ENCODE measurements at places on chromosomes 12 and 14. TPM values are rescaled to one million over a fixed set of nuclear protein-coding genes. Genes with fewer than 3 reads are reported as not detected.

DNA sequence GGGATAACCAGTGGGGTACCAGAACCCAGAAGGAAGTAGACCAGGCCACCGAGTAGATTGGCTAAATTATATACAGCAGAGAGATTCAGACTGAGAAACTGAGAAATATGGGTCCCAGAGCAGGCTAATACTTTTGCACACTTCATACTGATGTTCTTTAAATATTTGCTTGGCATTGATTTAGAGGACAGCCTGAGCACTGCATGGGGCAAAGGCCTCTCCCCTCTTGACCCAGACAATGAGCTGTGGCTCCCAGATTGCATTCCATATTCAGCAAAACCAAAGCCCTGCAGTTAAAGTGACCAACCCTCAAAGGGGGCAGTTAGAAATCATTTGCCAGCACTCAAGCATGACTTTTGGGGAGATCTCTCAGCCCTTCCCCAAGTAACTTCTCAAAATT is 279.2 kb downstream of the SUDS3 start:
- DNase-seq: no peak

Gene HCAR2
- total RNA-seq: not detected

DNA sequence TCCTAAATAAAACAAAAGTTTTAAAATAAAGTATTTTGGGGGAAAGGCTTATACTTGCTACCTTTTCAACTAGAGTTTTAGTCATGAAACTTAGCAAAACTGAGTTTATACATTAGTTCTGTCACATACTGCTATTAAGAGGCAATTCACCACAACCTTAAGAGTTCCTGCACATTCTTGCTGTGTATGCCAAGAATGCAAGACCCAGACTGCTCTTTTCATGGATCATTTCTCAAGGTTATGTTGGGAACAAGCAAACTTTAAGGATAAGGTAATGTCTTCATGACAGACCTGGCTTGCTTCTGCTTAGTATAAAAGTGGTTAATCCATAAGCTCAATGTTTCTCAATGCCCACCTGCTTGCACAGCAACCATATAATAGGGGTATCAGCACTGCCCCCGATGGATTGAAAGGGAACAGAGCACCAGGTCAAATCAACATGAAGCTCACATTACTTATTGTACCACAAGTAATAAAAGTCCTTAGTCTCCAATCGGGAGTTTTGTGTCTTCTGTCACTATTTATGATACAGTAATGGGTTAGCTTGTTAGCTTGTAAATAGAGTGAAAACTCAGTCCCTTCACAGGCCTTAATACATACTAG is 67.6 kb downstream of the KIF21A start:
- no peak for DNase-seq

DNA sequence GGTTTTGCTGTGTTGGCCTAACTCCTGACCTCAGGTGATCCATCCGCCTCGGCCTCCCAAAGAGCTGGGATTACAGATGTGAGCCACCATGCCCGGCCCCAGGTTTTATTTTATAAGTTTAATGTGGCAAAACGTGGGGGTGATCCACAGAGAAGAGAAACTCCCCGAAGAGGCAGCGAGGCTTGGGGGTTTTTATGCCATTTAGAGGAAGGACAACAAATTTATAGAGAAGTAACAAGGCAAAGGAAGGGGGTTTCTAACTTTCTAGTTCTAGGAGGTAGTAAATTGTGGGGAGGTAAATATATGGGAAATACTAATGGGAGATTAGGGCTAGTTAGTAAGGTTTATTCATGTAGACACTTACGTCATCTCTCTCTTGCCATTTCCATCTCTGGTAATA is 17.2 kb upstream of the PHC1 start:
- DNase-seq: no peak

Gene LRRC43
- total RNA-seq: not detected

GRCh38 chr12:60394665-60395064 is 798.8 kb downstream of the SLC16A7 start:
- no peak for DNase-seq

Gene PROX2
- total RNA-seq: not detected

GRCh38 chr12:115752913-115753726 is 524.4 kb downstream of the MED13L start:
- DNase-seq: peak; percentile 7

DNA sequence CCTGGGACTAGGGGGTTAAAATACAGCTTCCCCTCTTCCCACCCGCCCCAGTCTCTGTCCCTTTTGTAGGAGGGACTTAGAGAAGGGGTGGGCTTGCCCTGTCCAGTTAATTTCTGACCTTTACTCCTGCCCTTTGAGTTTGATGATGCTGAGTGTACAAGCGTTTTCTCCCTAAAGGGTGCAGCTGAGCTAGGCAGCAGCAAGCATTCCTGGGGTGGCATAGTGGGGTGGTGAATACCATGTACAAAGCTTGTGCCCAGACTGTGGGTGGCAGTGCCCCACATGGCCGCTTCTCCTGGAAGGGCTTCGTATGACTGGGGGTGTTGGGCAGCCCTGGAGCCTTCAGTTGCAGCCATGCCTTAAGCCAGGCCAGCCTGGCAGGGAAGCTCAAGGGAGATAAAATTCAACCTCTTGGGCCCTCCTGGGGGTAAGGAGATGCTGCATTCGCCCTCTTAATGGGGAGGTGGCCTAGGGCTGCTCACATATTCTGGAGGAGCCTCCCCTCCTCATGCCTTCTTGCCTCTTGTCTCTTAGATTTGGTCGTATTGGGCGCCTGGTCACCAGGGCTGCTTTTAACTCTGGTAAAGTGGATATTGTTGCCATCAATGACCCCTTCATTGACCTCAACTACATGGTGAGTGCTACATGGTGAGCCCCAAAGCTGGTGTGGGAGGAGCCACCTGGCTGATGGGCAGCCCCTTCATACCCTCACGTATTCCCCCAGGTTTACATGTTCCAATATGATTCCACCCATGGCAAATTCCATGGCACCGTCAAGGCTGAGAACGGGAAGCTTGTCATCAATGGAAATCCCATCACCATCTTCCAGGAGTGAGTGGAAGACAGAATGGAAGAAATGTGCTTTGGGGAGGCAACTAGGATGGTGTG is 1.9 kb downstream of the GAPDH start:
- DNase-seq: no peak

Gene PLXNC1
- 0.62 TPM for total RNA-seq

Gene IGF1
- 16.4 TPM for total RNA-seq

DNA sequence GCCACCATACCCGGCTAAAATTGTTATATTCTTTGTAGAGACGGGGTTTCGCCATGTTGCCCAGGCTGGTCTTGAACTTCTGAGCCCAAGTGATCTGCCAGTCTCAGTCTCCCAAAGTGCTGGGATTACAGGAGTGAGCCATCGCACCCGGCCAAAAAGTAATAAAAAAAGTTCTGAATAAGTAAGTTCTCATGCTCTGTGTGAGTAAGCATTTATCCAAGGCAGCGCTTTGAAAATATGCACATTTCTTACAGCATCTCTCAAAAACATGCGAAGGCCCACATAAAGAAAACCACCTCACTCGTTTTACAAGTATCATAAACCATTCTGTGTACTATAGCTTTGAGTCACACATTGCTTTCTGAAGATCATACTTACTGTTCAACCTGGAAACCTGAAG is 8.6 kb downstream of the GIT2 start:
- no peak for DNase-seq
